ENCODE measurements at places on chromosomes 13 and 19.

GRCh38 chr13:27915301-27916207 is 4.2 kb upstream of the PDX1 start:
- no peak for DNase-seq

DNA sequence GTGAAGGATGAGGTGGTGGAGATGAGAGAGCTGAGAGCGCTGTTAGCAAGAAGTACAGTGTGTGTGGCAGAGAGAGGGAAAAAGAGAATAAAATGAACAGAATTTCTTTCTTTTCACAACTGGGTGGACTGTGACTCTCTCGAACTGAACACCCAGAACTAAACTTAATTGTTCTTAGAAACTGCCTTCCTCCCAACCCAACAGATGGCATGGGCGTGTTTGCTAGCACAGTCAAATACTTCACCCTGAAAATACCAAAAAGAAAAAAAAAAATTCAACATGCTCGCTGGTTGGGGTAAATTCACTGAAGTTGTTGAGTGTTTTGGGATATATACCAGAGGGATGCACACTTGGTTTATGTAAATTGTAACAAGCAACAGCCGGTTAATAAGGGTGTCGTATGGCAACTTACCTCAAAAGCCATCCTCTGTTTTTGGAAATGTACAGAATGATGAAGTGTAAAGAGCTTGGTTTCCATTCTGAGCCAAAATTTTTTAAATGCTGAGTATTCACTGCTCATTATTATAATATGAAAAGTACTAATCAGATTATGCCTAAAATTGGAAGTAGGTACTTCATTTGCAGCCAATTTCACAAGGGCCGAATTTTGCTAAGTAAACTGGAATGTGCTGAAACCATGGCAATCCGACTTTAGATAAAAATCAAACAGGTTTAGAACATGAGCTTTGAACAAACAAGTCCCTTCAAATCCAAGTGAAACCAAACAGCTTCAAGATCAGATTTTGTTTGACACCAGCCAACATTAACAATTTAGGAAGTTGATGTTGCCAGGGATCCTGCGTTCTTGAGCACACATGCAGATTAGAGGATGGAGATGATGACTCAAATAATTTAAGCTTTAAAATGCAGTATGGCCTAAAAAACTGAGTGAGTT is 115.8 kb downstream of the ZIC5 start:
- no peak for DNase-seq

- DNase-seq: no peak
Measured at GRCh38 chr19:10137751-10138682, 18.3 kb upstream of the EIF3G start.

DNA sequence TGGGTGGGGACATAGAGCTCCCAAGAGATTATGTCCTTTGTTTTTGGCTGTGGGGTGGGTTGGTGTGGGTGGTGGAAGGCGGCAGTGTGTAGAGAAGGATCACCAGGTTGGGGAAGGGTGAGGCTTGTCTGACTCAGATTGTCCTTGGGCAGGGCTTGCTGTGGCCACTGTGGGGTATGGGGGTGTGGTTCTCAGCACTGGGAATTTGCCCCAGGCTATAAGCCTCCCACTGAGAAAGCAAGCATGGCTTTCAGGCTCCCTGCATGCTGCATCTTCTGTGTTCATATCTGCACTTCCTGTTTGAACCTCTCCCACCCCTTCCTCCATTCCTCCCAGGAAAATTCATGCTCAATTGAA is 34.9 kb downstream of the DNAJC15 start:
- DNase-seq: no peak

- DNase-seq: no peak
Measured at GRCh38 chr13:20405691-20406090, 120.0 kb downstream of the CRYL1 start.

GRCh38 chr13:45219123-45219891 is 18.5 kb upstream of the KCTD4 start:
- DNase-seq: no peak

Measured in GM13976 (cell line).